ENCODE measurements at places on chromosomes 12 and 14.

- peaks cover 11% of the 10 kb centered on the region for H3K4me1 ChIP-seq
- no peak overlapping the region for H3K27ac ChIP-seq
- DNase-seq, result no peak
- H3K27me3 ChIP-seq, result peaks cover 17% of the 10 kb centered on the region
Measured at GRCh38 chr14:52318826-52319645, 4.9 kb downstream of the PTGER2 start.

- no peaks in the 10 kb centered on the region for H3K27me3 ChIP-seq
- peak; percentile 93 for DNase-seq
- H3K4me1 ChIP-seq, result no peaks in the 10 kb centered on the region
- peaks cover 38% of the 10 kb centered on the region for H3K36me3 ChIP-seq
Measured at GRCh38 chr14:22829661-22830442, at the start of gene MRPL52. MRPL52 (plus strand) TSS chr14:22829887; CDS start chr14:22829913, 26 bp downstream.

DNA sequence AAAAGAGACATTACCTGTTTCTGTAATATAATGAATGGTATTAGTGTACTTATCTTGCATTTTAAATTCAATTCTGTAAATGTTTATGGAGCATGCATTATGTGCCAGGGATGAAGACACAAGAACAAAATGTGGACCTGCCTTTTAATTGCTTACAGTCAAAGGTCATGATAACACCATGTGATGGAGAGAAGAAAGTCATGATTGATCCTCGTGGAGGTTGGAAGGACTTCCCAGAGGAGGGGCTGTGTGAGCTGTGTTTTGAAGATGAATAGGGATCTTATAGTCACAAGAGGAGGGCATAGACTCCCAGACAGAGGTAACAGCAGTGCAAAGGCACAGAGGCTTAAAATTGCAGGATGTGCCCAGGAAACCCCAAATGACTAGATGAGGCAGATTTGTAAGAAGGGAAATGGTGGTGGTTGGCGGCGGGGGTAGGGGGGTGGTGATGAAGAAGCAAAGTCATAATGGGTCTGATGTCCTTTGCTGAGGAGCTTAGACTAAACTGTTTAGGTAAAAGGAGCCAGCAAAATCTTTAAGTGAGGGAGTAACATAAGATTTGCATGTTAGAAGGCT is 151.5 kb downstream of the PRKCH start:
- no peak overlapping the region for H3K27ac ChIP-seq
- DNase-seq, result no peak
- no peak overlapping the region for H3K4me3 ChIP-seq
- H3K27me3 ChIP-seq, result no peaks in the 10 kb centered on the region
- no peaks in the 10 kb centered on the region for H3K36me3 ChIP-seq
- H3K4me1 ChIP-seq, result 0 out of 3 replicates have a peak, but pooled peaks cover 3% of the 10 kb centered on the region

DNA sequence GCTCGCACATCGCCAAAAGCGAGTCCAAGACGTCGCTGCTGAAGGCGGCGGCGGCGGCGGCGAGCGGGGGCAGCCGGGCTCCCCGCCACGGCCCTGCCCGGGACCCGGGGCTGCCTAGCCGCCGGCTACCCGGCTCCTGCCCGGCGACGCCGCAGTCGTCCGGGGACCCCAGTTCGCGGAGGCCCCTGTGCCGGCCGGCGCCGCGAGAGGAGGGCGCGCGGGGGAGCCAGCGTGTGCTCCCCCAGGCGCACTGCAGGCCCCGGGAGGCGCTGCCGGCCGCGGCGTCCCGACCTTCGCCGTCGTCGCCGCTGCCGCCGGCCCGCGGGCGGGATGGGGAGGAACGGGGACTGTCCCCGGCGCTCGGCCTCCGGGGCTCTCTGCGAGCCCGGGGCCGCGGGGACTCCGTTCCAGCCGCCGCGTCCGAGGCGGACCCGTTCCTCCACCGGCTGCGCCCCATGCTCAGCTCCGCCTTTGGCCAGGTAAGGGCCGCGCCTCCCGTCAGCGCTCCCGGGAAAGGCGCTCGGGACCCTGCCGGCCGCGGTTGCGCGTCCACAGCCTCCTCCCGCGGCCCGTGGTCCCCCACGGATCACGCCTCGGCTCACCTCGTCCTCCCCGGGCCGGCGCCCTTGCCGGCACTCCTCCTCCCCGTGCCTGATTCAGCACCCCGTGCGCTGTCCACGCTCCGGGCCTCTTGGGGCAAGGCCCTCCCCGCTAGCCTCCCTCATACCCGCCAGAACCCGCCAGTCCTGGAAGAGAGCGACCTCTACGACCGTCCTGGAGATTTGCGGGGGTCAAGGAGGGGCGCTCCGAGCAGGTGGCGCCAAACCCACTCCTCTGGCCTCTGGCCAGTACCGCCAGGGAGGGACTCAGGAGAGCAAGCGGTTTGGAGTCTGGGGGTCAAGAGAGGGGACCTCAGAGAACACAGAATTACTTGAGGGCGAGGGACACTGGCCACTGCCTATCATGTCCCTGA is 721 bp downstream of the CABP1 start:
- H3K4me1 ChIP-seq, result peaks cover 19% of the 10 kb centered on the region
- no peak overlapping the region for H3K27ac ChIP-seq
- peaks cover 40% of the 10 kb centered on the region for H3K27me3 ChIP-seq
- peak; percentile 66 for DNase-seq

DNA sequence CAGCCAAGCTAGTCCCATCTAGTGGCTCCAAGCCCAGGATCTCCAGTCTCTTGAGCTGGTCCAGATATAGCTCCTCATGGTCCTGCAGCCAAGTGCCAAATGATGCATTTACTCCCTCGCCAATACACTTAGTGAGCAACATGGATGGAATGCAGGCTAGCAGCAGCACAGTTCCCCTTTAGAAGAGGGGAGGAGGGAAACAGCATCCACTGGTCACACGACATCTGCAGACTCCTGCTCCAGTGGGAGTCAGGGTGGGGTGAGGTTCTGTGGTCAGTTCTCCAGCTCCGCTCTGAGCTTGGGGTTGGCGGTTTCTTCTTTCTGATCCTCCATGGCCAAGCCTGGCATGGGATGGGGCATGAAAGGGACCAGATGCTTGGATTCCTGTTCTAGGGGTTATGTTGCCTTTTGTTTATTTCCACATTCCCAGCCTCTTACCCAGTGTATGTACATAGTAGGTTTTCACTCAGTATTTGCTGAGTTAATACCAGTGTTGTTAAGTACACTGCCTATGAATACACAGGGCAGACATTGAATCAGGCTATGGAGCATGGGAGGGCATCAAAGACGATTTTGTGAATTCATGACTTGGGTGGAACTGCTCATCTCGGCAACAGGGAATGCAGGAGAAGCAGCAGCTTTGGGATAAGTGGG is 57.3 kb downstream of the GALNT16 start:
- H3K27me3 ChIP-seq, result peaks cover 18% of the 10 kb centered on the region
- no peak overlapping the region for H3K27ac ChIP-seq
- no peak overlapping the region for H3K4me3 ChIP-seq
- DNase-seq, result no peak
- no peaks in the 10 kb centered on the region for H3K4me1 ChIP-seq
- no peaks in the 10 kb centered on the region for H3K36me3 ChIP-seq

DNA sequence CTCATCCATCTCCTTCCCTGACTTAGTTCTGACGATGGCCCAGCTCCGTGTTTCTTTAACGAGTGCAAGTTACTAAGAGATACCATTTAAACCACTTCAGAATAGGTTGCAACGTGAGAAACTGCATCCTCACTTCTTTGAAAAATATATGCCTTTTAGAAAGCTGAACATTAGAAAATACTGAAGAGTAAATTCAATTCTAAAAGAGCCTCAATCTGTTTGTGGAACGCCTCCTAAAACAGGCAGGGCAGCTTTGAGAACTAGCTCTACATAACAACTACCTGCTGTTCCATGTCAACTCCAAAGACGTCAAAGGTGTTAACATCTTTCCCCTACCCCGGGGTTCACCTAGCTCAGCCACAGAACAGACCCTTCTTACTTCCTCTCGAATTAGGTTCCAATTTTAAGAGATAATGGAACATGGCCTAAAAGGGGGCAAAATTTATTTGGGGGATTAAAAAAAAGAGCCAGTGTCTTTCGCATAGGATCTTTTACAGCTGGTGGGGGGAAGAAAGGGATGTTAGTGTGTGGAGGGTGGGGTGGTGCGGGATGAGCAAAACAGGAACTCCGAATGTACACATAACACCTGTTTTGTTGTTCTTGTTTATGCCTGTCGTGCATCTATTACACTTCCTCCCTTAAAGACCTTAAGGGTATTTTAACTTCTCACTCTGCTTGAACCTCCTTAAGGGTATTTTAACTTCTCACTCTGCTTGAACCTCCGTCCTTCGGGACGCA is 3.3 kb downstream of the BHLHE41 start:
- no peaks in the 10 kb centered on the region for H3K36me3 ChIP-seq
- no peak overlapping the region for H3K27ac ChIP-seq
- no peak overlapping the region for H3K4me3 ChIP-seq
- peaks cover 41% of the 10 kb centered on the region for H3K27me3 ChIP-seq
- H3K4me1 ChIP-seq, result peaks cover 23% of the 10 kb centered on the region

All from K562 (cell line).